Activated CD4-positive, alpha-beta T cell treated with anti-CD3 and anti-CD28 coated beads for 24 hours (primary cell): ENCODE measurements at places on chromosomes 11 and 22.

- no peak for DNase-seq
Observed at GRCh38 chr11:57781529-57781943, 19.9 kb downstream of the CTNND1 start.

- DNase-seq = no peak
Observed at GRCh38 chr11:73162196-73162740, 20.1 kb upstream of the FCHSD2 start.

DNA sequence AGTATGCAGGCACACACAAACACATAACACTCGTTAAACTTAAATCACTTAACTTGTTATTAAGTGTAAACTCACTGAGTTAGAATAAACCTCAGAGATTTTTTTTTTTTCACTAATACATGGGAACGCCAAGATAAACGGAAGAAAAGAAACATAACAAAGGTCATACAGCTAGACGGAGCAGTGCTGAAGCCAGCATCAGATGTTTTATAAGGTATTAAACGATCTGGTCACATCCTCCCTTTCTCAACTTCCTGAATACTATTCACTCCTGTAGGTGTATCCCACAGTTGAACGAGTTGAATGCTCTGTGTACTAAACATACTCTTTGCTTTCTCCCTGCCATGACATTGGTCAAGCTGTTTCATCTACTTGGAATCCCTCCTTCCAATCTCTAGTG, 212.0 kb downstream of the SWAP70 start:
- no peak for DNase-seq

DNA sequence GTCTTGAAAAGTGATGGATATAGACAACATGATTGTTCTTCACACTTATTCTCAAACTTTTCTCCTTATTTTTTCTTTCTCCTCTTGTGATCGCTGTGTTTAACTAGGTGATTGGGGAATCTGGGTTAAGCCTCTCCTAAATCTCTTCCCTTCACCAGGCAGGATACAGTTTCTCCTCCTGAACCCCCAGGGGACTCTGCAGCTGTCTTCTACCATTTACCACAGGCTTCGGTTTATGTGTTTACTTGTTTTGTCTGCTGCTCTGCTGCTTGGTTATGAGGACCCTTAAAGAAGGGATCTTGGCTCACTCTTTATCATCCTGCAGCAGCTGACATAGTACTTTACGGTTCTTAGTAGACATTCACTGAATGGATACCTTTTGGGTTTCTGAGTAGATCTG, 124.2 kb downstream of the NCAM1 start:
- DNase-seq = no peak

DNA sequence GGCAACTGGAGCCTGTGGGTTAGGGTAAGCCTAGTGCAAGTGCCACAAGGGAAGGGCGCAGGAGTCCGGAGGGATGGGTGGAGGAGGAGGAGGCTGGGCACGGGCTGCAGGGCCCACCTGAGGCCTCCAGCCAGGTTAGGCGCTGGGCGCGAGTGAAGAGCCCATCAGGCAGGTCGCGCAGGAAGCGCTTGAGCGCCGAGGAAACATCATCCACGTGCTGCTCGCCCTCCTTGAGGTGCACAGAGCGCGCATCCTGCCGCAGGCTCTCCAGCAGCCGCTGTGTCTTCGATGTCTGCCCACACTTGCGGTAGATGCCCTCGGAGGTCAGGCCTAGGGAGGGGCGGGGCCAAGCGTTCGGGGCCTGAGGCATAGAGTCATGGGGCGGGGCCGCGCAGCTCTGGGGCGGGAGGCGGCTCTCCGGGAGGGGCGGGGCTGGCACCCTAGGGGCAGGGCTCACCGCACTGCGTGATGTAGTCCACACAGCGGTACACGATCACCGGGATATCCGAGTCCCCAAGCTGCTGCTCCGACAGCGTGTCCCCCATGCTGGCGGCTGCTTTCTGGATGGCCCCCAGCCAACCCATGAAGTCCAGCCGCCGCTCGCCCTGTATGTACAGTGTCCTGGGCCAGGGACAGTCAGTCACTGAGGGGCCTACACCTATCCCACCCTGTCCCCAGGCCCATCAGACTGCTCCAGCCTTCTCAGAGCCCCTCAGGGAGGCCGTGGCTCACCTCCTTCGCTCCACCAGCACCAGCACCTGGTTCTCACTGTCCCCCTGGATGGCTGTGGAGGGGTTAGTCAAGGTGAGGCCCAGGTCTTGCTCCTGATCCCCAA, 22.9 kb upstream of the PDE2A start:
- no peak for DNase-seq

GRCh38 chr11:26204101-26204500, 127.8 kb upstream of the ANO3 start:
- no peak for DNase-seq

- DNase-seq = no peak
Observed at GRCh38 chr22:46935506-46936377, 173.3 kb downstream of the TBC1D22A start.

DNA sequence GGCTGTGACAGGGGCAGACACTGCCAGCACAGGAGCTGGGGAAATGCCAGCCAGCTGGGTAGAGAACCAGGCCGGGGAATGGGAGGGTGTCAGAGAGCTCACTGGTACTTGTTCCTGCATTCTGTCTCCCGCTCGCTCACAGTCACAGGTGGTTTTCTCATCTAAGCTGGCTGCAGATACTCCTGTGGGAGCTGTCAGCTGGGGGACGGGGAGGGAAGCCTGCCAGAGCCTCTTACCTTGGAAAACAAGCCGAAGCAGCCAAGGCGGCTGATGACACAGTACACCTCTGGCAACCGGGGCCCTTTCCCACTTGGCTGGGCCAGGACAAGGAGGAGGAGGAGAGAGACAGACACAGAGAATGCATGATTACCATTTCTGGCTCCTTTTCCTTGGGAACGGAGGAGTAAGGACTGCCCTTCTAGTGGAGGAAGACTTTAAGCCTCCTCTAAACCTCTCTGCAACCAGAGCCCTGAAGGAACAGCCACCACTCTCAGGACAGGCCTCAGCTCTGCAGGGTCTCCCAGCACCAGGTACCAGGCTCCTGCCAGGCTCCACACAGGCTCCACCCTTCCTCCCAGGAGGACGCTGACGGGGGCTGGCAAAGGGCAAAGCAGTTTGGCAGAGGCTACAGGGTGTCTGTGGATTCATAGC, 25.1 kb downstream of the RPL27A start:
- no peak for DNase-seq

GRCh38 chr11:120749395-120749794, 237.8 kb downstream of the GRIK4 start:
- no peak for DNase-seq

- DNase-seq = no peak
Observed at GRCh38 chr22:33564683-33565082, 355.6 kb downstream of the LARGE1 start.

DNA sequence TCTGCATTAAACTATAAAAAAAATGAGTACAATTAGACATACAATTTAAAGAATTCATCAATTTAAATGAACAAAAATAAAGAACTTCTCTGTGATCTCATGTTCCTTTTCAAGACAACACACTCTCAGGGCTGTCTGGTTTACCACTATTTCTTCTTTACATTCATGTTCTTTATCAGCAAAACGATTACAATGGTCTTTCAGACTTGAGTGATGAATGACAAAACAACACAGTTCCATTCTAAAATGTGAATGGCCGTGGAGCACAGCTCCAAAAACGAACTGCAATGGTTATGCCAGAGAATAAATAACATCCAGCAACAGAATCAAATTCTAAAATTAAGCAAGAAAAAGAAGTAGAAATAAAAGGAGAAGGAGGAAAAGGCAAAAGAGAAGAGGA, 113.1 kb downstream of the CADM1 start:
- DNase-seq = no peak

GRCh38 chr11:123694551-123694950, 40.1 kb upstream of the SCN3B start:
- DNase-seq = no peak

- peak; percentile 7 for DNase-seq
Observed at GRCh38 chr22:43867839-43868635, 5.7 kb upstream of the SULT4A1 start.

DNA sequence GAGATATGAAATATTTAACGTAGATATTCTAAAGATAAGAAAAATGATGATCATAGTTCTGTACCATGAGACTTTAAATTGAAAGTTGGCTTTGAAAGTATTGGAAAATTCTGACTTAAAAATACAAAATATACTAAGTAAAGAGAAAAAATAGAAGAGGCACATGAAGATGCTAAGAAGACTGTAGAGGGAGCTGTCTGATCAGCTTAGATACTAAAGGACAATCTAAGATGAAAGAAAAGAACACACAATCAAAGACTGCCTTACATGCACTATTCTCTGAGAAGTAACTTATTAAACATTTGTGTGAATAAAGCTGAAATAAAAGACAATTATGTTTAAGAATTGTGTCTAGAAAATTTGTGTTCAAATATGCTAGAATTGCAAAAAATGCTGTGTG, 55.1 kb downstream of the RBMXL2 start:
- DNase-seq = no peak

- peak; percentile 45 for DNase-seq
Observed at GRCh38 chr11:45146072-45147016, at the start of gene PRDM11. Gene PRDM11 (plus strand): TSS chr11:45146639. CDS start chr11:45181767, 35,128 bp downstream.

DNA sequence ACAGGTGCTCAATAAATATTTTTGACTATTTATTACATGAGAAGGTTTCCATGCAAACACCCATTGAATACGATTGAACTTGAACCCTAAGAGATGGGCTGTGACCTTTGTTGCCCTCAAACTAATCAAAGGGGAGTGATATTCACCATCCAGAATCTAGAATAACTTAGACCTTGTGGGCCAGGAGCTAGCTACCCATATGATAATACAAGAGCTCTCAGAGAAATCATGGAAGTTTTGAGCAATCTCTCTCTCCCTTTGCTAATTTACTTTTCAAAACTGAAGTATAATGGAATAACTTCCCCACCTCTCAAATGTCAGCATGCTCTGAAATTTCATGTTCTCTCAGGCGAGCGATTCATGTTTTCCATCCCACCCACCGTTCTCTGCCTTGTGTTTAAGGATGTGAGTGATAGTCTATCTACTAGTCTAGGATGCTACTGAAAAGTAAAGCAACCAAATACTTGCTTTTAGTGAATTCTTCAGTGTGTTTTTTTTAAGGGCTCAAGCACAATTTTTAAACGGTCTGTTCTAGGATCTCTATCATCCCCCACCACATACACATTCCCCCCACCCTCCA, 33.3 kb downstream of the BARX2 start:
- no peak for DNase-seq

- no peak for DNase-seq
Observed at GRCh38 chr11:66420671-66421476, at the start of gene NPAS4. Gene NPAS4 (plus strand): TSS chr11:66421035. CDS start chr11:66421180, 145 bp downstream.

DNA sequence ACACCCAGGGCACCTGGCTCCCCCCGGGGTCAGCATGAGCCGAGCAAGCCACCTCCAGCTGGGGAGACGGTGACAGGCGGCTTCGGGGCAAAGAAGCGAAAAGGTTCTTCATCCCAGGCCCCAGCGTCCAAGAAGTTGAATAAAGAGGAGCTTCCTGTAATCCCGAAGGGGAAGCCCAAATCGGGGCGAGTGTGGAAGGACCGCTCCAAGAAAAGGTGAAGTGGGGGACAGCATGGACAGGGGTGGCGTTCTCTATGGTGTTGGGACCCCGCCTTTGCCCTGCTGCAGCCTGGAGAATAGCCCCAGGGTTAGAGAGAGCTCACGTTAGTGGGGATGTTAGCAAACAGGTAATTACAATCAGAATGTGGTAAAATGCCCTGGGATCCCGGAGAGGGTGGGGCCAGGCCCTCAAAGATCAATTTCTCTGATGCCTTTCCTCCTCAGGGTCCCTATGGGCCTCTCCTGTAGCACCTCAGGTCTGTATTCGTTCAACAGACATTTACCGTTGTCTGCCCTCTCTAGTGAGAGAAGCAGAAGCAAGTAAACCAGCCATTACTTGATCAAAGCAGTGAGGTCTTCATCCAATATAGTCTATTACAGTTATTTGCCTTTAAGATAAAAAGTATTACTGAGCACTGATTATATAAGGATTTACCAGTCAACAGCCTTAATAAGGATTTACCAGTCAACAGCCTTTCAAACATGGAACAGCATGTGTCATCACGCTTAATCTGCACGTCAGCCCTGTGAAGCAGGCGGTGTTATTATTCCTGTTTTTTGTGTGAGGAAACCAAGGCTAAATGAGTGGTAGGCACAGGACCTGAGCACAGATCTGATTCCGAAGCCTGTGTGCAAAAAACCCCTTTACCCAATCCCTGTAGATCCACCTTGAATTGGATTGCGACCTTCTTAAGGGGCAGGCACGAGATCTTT, 1.0 kb downstream of the CCDC86 start:
- no peak for DNase-seq

DNA sequence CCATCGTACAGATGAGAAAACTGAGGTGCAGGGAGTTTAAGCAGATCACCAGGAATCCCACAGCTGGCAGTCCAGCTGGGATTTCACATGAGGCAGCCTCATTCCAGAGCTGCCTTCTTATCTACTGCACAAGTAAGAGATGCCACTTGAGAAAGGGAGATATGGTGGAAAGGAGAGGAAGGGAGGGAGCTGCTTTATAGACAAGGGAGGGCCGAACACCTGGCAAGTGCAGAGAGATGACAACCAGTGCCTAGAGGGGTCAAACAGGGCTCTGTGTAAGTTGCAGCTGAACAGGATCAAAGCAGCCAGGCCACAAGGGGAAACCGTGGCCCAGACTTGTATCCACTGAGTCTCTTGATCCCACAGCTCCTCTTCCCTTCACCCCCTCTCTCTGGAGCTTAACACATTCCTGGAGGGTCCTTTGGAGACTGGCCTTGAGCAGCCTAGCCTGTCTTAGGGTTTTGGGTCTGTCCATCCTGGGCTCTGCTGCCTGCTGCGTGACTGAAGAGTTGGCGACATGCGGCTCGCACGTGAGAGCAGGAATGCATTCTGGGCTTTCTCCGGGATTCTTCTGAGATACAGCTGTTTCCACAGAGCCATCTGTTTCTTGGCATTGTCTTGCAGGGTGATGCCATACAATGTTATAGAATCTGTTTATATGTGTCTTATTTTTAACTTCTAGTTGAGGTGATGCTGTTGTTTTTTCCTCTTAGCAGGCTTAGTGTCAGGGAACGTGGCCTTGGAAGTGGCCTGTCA, 268.5 kb upstream of the SYN3 start:
- no peak for DNase-seq

- no peak for DNase-seq
Observed at GRCh38 chr11:45726493-45727054, 61.2 kb upstream of the CHST1 start.

DNA sequence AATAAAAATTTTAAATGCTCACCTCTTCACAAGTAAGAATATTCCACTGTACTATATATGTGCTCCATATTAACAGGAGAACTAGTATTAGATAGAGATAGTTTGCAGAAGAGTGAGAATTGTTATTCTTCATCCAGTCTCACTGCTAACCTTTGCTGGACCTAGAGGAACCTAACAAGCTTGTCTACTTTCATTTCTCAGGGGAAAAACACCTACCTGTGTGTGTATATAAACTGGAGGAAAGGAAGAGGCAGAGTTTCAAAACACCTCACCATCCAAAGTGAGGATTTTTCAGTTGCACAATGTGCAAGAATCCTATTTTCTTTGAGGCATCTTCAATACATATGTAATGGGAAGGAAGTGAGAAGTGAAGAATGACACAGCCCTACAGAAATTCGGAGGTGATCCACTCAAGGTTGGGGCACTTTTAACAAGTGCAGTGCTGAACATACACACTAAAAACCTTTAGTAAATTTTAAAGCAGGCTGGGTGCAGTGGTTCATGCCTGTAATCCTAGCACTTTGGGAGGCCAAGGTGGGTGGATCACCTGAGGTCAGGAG, 52.4 kb downstream of the SYTL2 start:
- no peak for DNase-seq

GRCh38 chr11:128720522-128720985, 26.7 kb downstream of the FLI1 start:
- no peak for DNase-seq

- no peak for DNase-seq
Observed at GRCh38 chr11:35030716-35031213, 108.2 kb upstream of the CD44 start.
